ENCODE measurements at places on chromosomes 2 and 18.

- DNase-seq = no peak
Observed at GRCh38 chr2:28291811-28292440, 100.7 kb upstream of the FOSL2 start.

- peak; percentile 79 for DNase-seq
Observed at GRCh38 chr2:70549064-70549710, 4.4 kb downstream of the TGFA start.

- DNase-seq = no peak
Observed at GRCh38 chr18:59456657-59457056, 97.6 kb upstream of the LMAN1 start.

DNA sequence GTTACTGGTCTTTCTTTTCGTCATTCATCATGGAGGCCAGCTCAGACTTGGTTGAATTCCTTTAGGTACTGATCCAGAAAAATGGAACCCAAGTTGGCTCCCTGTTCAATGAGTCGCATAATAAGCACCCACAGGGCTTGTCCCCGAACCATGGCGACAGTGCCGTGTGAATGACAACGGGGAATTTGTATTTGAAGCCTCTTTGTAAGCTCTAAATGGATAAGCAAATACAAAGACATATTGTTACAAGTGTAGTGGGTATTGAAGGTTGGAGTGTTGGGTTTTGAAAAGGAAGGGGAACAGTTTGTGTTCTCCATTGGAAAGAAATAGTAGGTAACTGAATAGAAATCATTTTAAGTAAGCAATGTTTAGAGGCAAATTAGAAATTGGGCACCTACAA is 288.9 kb downstream of the SLC4A3 start:
- no peak for DNase-seq

GRCh38 chr2:32741575-32741974 is 113.7 kb downstream of the TTC27 start:
- no peak for DNase-seq

DNA sequence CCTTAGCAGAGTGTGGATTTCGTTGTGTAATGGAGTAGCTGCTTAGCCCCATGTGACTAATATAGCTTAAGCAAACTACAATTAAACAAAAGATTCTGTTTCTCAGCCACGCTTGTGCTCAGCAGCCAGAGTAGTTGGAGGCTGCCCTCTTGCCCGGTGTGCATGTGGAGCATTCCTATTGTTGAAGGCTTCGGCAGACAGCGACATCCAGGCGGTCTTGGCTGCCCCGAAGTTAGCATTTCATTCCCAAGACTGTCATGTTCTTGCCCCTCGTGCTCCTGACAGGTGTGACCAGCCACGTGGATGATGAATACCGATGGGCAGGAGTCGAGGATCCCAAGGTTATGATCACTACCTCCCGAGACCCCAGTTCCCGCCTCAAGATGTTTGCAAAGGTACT is 2.4 kb downstream of the IMP4 start:
- DNase-seq = no peak

DNA sequence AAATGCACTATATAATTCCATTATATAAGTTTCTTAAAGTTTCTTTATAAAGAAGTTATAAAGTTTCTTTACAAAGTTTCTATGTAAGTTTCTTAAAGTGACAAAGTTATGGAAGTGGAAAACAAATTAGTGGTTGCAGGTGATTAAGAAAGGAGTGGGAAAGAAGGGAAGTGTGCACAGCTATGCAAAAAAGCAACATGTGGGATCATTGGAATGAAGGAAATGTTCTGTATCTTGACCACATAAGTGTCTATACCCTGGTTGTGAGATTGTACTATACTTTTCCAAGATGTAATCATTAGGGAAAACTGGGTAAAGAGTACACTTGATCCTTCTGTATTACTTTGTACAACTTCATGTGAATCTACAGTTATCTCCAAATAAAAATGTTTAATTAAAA is 1541.1 kb downstream of the LRP1B start:
- no peak for DNase-seq

- no peak for DNase-seq
Observed at GRCh38 chr2:198106621-198107385, 302.4 kb downstream of the PLCL1 start.

DNA sequence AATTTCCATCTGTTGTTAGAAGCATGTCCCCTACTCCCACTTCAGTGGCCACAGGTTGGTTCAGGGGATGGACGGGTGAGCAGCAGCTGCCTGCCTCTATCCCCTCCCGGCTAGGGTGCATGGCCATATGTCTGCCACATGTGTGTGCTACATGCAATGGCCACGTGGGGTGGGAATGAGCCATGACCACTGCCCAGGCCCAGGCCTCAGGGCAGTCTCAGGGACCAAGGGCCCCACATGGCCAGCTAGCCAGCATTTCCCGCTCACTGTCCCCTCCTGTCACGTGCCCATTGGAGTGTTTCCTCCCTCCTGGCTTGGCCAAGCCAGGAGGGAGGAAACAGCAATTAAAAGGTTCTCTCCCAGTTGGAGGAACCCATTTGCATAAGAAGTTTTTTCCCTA is 117.1 kb downstream of the KCNS3 start:
- DNase-seq = no peak

DNA sequence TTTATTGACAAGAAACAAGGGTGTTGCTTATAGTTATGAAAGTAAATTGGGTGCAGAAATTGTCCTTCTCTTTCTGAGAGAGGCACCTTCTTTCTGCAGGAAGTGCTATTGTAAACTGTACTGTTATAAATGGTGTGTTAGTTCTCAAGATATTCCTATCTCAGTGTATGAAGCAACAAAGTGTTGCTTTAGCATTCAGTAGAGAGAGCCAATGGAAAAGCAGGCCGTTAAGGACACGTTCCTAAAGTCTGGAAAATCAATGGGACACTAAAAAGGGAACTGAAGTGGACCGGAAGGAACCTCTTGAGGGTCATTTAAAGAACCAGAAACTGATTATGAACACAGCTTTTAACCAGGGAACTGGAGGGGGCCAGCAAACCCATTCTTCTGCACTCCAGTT is 510.0 kb upstream of the ZEB2 start:
- no peak for DNase-seq

GRCh38 chr18:12908706-12909105 is 24.7 kb upstream of the PTPN2 start:
- no peak for DNase-seq

DNA sequence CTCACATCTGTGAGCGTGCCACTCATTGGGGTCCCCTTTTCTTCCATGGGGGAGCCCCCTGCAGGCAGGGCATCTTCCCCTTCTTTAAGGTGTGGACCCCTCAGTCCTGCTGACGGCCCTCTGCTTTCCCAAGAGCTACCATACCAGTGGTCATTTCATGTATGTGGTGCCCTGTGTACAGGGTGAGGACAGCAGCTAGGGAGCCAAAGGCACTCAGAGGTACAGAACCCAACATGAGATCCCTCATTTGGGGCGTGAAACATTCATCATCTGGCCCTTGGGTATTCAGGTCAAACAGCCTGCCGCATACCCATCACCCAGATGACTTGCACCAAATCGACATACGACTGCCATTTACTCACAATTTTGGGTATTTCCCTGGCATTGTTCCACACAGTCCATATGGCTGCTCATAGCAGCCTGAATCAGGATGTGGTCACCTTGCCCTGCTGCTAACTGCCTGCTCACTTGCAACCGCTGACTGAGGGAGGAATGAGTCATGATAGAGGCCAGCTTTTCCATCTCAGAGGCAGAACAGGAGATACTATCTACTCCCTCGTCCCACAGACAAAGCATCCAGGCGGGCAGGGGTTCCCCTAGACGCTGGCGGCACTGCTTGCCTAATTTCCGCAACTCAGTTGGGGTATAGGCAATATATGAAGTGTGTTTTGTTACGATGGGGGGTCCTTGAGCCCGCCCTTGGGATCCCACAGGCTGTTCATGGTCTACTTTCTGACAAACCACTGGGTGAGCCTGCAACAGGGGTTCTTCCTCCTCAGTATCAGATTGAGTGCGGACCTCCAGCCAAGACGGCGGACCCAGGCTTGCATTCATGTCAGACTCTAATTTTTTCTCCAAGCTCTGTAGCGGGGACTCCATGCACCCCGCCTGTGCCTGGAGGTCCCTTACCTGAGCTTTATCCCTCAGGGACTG is 228.6 kb downstream of the SATB2 start:
- no peak for DNase-seq

- peak; percentile 89 for DNase-seq
Observed at GRCh38 chr2:17649026-17649425, 104.6 kb downstream of the SMC6 start.

- DNase-seq = no peak
Observed at GRCh38 chr18:44411976-44412375, 268.7 kb upstream of the SETBP1 start.

DNA sequence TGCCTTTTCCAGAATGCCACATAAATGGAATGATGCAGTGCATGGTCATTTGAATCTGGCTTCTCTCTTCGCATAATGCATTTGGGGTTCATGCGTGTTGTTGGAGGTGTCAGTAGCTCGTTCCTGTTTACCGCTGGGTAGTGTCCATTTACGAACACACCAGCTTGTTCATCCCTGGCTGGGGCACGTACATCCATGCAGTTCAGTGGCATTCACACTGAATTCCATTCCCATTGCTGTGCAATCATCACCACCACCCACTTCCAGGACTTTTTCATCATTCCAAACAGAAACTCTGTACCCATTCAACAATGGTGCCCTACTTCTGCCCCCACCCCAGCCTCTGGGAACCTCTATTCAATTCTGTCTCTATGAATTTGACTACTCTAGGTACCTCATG is 14.7 kb upstream of the CIDEA start:
- no peak for DNase-seq

DNA sequence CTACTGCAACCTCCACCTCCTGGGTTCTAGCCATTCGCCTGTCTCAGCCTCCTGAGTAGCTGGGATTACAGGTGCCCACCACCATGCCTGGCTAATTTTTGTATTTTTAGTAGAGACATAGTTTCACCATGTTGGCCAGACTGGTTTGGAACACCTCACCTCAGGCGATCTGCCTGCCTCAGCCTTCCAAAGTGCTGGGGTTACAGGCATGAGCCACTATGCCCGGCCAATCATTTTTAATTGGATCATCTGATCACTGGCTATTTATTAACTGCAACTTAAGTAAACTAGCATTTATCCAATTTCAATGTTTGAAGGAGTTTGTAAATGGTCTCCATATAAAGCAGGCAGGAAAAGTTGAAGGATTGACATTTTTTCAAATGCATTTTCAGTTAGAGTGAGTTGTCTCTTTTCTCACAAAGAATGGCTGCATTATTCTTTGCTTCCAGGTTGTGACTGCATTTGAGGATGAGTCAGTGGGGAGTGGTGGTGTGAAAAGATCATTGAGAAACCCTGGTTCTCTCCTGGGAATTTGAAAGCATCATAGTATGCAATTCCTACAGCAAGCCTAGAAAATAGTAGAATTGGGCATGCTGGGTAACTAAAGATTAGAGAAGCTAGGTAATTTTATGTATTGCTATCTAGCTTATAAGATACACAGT is 431.1 kb upstream of the ZEB2 start:
- DNase-seq = no peak

DNA sequence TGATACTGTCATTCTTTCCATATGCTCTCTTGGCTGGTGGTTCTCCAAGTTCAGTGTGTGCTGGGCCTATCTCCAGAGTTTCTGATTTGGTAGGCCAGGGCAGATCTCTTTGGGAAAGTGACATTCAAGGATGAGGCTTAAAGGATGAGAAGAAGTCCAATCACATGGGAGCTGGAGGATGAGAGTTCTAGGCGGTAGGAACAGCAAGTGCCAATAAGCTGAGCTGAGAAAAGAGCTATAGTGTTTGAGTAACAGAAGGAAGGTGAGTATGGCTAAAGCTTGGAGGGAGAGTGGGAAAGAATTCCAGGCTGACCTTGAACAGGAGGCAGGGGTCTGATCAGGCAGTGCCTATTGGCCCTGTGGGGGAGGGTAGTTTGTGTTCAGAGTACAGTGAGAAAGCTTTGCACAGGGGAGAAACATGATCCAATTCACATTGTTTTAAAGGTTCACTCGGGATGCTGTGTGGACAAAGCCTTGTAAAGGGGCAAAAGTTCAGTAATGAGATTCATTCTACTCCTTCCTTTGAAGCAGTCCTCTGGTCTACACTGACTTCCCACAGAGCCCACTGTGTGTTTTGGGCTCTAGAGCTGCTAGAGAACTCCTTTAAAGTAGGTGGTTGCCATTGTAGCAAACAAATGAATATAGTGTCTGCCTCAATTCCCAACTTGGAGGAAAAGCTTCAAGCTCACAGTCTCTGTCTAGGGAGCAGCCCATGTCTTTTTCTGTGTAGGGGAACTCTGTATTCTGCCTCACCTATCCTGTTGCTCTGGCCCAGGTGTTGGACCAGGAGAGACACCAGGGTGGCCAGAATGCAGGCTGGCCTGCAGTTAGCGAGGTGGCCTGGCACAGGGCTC is 81.8 kb downstream of the FASTKD2 start:
- no peak for DNase-seq

DNA sequence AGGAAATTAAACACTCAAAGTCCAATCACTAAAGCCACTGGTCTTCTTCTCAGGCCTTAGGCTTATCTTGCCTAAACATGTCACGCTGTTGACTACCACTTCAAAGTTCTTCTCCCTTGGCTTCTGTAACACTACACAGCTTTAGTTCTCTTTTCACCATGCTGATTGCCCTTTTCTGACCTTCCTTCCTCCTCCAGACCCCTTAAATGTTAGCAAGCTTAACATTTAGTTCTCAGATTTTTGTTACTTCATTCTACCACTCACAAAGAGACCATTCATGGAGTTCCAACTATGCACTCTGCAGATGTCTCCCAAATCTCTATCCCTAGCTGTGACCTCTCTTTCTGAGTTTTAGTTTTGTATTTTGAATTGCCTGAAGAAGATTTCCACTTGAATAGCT is 64.4 kb downstream of the TTC21B start:
- no peak for DNase-seq

- DNase-seq = no peak
Observed at GRCh38 chr18:34863702-34864101, 153.6 kb downstream of the DTNA start.

GRCh38 chr2:210762604-210763588 is 206.5 kb downstream of the CPS1 start:
- DNase-seq = no peak

DNA sequence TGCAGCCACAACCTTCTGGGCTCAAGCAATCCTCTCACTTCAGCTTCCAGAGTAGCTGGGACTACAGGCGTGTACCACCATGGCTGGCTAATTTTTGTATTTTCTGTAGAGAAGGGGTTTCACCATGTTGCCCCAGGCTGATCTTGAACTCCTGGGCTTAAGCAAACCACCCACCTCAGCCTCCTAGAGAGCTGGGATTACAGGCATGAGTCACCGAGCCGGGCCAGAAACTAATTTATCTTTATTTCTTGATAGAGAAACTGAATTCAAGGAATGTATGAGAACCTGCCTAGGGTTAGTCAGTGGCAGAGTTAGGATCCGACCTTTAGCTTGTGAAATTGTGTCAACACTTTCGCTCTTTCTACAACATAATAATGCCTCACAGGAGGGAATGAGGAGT is 19.3 kb upstream of the ITGAV start:
- no peak for DNase-seq

DNA sequence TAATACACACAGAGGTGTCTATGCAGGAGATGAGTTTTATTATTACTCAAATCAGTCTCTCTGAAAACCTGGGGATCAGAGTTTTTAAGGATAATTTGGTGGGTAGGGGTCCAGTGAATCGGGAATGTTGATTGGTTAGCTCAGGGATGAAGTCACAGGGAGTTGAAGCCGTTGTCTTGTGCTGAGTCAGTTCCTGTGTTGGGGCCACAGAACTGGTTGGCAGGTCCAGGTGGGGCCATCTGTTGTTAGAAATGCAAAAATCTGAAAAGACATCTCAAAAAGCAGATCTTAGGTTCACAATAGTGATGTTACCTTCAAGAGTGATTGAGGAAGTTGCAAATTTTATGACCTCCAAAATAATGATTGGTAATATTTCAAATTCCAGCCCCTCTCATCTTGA is 86.9 kb downstream of the VSNL1 start:
- no peak for DNase-seq

GRCh38 chr2:79585701-79586433 is 73.0 kb downstream of the CTNNA2 start:
- DNase-seq = no peak

All from esophagus muscularis mucosa (tissue), 4 donors.